ENCODE measurements at places on chromosomes 6 and 20.

DNA sequence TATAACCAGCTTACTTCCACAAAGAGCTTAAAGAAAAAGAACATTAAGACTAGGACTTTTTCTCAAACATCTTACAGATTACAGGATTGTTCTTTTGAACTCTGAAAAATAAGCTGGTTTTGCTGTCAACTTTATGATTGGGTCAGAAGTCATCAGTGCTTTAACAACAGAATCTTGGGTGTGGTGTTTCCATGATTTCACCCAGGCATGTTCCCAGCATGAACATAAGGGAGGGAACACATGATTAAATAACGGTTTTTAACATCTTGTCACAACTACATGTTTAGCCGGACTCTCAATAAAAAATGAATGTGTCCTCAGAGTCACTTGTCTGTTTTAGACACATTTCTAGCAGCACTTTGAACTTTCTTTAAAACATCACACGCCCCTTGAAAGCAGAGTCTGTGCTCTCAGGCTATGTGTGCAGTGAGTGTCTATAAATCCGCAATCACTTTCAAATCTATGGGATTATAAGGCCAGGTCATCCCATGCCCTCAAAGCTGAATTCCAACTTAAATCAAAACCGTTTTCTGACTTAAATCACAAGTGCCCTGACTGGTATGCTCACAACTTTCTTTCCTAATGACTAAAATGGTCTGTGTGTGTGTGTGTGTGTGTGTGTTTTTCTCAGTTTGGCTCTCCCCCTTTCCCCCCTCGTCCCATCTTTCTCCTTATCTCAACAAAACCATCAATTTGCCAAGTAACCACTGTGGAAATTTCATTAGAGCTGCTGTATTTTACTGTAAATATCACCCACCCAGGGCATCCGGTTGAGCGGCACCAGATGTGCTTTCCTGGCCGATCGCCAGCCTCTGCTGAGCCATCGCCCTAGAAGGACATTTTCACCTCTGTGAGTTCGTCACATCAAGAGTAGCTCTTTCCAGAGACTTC, 216.8 kb upstream of the DTNBP1 start:
- DNase-seq = no peak

DNA sequence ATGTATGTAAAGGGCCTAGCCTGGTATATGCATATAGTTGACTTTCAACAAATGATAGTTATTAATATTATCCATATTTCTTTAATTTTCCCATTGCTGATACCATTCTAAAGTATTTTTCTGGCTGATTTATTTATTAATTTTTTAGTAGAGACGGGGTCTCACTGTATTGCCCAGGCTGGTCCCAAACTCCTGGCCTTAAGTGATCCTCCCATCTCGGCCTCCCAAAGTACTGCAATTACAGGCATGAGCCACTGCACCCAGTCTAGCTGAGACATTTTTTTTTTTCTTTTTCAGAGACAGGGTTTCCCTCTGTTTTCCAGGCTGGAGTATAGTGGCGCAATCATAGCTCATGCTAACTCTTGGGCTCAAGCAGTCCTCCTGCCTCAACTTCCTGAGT, 29.8 kb upstream of the MROH8 start:
- DNase-seq = no peak

- no peak for DNase-seq
Observed at GRCh38 chr20:3980260-3981131, 34.9 kb downstream of the RNF24 start.

GRCh38 chr6:2970753-2971419, 481 bp downstream of the SERPINB6 start:
- DNase-seq = peak; percentile 82

DNA sequence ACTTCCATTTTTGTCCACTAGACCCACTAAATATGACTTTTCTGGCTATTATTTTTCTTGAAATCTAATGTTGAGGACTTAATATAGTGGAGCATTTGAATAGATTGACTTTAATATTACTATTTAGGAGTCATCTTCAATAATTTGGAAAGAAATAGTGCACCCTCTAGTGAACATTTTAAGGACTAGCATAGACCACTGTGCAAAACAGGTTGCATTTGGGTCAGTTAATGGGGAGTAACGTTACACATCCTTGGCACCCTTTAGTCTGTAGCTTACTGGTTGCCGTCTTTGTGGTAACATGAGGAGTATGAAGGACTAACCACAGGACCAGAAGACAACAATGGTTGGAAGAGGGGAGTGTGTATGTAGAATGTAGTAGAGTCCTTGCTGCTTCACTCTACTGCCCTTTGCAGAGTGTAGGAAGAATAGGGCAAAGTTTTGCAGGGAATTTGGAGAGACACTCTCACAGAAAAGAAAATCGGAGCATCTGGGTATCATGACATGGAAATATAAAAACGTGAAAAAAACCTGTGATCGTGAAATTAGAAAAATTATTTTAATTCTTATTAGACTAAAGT, 25.2 kb downstream of the RFPL4B start:
- DNase-seq = peak; percentile 27

- DNase-seq = no peak
Observed at GRCh38 chr20:19404826-19405225, 192.4 kb downstream of the SLC24A3 start.

- no peak for DNase-seq
Observed at GRCh38 chr6:29028821-29029220, 16.2 kb downstream of the OR2W1 start.

DNA sequence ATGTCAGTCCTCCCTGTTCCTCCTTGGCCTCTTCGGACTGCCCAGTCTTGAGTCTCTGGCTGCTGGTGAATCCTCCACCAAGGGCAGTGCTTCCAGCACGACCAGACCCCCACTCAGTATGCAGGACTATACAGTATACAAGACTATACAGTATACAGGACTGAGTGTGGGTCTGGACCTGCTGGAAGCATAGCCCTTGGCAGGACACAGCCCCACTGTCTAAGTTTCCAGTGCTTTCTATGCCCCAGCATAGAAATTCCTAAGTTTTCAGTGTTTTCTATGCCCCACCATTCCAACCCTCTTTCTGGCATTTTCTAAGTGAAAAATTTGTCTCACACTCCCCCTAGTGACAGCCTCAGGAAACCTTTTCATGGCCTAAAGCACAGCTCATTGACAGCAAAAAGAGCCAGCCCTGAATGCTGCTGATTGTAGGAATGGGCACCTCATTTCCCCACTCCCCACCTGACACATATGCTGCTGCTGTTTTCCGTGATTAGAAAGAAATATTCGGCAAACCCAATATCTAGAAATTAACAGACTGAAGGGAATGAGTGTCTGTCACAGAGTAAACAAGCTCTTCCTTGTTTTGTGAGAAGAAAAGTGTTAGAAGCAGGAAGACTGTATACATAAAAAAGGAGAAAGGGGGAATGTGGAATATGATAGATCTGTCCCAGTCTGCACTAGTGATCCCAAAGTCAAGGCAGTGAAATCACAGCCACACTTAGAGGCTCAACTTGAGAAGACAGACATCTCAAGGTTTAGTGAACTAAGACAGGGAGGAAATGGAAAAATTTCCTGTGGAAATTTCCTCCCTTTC, 206.9 kb downstream of the IBTK start:
- peak; percentile 50 for DNase-seq

DNA sequence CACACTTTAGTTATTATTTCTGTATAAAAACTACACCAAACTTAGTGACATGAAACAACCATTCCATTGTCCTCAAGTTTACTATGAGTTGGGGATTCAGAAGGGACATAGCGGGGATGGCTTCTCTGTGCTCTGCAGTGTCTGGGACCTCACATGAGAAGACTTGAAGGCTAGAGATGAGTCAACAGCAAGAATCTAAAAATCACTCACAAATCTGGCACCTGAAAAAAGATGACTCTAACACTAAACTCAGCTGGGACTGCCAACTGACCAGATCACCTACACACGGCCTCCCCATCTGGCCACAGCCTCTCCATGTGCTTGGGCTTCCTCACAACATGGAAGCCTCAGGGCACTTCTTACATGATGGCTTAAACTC, 63.0 kb upstream of the EYA2 start:
- DNase-seq = no peak

DNA sequence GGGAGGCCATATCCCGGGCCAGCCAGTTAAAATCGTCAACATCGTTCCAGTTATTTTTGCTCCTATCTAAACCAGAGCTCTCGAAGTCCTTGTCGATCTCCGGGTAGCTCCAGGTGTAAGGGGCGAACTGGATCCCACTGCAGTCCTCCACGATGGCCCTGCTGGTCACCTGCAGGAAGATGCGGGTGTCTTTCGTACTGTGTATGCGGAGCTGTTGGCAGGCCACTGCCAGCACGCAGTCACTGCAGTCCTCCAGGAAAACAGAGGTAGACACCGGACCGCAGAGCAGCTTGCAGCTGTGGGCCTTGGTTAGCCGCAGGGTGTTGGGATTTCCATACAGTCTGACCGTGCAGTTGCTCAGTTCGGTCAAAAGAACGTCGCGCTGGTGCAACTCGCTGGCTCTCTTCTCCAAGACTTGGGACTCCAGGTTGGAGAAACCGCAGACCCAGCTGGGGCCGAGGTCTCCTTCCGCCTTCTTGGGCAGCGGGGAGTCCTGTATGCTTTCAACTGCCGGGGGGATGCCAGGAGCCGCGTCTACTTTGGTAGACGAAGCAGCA, 742 bp downstream of the TBCC start:
- no peak for DNase-seq

DNA sequence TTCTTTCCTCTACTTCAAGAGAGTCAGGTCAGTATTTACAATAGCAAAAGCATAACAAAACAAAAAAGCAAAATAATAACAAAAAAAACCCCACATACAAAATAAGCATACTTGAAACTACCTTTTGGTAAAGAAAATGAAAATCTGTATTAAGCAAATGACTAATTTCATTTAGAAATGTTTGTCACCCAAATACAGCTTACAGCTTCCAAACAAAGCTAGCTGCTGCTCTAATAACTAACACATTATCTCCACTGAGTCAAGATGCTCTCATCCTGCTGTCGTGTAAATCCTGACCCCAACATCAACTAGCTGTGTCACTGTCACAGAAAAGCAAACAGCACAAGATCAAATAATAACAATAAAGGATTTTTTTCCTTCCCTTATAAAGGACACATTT, 21.7 kb downstream of the MAP7 start:
- peak; percentile 18 for DNase-seq

GRCh38 chr6:15132167-15132566, 113.7 kb upstream of the JARID2 start:
- DNase-seq = no peak

DNA sequence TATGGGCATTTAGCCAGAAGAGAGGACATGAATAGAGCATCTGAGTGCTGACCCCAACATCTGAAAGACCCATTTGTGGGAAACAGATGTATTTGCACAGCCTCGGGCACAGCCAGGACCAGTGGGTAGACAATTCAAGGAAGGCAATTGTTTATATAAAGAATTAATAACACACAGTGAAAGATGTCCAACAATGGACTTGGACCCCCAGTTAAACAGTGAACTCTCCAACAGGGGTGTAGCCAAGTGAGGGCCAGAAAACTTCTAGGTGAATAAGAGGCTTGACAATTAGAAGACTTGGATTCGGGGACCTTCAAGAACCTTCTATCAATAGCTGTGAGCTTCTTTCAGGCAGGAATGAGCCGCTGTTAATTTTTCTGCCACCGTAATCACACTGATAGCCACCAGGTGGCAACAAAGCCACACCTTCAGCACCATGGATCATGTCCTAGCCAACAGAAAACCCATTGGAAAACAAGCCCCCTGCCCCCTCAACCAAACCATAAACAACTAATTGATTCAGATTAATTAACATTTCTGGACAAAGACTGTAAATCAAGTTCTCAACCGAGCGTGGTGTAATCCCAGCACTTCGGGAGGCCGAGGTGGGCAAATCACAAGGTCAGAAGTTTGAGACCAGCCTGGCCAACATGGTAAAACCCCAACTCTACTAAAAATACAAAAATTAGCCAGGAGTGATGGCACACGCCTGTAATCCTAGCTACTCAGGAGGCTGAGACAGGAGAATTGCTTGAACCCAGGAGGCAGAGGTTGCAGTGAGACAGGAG, 8.8 kb upstream of the SRSF6 start:
- DNase-seq = peak; percentile 30

DNA sequence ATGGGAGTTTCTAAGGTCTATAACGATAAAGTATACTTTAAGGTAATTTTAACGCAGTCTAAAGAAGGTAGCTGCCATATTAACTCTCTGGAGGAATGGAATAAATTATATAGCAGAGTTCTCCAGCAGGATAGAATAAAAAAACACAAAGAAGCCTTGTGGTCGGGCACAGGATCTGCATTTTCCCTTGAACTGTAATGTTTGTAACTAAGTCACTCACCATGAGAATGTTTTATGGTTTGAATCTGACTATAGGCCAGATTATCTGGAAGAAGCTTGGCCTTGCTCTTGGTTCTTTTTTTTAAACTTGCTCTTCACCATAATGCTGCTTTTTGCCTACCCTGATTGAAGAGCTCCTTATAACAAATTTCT, 238.8 kb upstream of the NOX3 start:
- DNase-seq = no peak

DNA sequence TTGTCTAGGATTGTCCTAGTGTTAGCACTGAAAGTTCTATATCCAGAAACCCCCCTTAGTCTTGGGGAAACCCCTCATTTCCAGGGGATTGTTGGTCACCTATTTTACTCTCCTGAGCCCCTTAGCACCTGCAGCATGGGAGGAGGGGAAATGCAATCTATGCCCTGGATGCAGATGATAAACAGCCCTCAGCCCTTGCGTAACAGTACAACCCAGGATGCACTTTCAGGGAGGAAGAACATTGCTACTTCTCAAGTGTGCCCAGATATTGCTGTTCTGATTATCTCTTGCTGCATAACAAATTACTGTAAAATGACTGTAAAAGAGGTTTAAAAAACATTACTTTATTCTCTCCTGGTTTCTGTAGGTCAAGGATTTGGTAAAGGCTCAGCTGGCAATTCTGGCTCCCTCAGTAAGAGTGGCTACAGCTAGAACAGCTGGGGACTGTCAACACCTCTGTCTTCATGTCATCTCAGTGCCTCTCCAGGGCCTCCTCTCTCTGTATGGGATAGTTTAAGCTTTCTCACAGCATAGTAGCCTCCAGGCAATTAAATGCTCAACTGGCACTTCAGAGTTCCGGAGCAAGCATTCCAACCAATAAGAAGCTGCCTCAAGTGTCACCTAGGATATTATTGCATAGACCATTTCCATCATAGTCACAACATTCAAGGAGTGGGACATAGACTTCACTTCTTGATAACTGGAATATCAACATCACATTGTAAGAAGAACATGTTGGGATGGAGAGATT, 117.8 kb upstream of the FOXO3 start:
- no peak for DNase-seq

DNA sequence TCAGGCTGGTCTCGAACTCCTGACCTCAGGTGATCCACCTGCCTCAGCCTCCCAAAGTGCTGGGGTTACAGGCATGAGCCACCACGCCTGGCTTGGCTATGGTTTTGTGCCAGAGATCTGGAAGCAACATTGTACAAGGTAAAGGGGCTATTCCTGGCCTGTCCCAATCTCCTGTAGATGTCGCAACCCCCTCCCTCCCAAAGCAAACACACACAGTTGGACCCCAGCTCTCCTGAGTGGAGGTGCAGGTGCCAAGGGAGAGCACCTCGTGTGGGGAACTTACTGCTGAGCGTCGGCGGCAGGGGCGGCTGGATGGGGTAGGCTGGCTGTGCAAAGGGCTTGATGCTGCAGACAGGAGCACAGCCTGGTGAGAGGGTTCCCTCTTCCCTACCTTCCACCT, 8.8 kb downstream of the RPL10A start:
- DNase-seq = no peak
